ENCODE measurements at places on chromosomes 7 and 10.
A peak's percentile ranks its signal among the peaks of the same experiment; 100 is the strongest.

DNA sequence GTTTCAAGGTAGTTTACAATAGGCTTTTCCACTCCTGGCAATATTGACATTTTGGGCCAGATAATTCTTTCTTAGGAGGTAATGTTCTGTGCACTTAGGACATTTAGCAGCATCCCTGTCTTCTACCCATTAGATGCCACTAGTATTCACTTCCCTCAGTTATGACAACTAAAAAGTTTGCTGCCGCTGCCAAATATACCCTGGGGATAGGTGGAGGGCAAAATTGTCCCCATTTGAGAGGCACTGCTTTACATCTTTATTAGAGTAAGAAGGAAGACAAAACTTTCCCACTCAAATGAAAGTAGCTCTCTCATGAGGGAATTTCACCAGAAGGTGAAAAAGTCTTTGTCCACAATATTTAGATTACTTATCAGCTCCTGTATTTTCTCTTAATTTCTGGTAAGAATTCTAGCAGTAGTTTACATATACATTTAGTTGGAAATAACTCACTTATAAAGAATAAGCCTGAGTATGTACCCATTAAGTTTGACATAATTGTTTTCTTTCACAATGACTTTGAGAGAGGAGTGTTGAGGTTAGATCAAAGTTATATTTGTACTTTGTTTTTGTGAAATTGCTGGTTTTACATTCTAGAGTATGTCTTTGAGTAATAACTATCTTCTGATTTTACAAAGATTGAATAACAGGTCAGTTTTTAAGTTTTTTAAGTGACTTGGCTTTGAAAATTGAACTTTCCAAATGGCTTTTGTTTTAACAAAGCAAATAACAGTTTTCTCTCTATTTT is 46.0 kb downstream of the HELLS start:
- DNase-seq: no peak

DNA sequence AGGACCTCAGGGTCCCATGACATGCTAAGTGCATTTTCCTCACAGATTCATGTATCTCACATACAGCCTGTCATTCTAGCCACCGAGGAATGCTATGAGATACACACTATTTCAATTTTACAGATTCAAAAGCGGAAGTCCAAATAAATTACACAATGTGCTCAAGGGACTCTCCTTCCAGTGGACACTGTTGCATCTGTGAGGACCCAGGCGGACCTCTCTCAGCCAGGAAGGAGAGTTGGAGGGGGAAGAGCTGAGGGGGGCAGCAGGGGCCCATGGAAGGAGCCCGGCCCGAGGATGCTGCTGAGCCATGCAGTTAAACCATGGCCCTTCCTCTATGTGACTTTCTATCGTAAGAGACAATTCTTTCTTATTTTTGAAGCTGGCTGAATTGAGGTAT is 93.6 kb downstream of the VOPP1 start:
- DNase-seq: no peak

GRCh38 chr10:71632896-71633600 is 86.5 kb downstream of the C10orf105 start:
- no peak for DNase-seq

- peak; percentile 38 for DNase-seq
Observed at GRCh38 chr7:18577096-18577771, 81.7 kb downstream of the HDAC9 start.

DNA sequence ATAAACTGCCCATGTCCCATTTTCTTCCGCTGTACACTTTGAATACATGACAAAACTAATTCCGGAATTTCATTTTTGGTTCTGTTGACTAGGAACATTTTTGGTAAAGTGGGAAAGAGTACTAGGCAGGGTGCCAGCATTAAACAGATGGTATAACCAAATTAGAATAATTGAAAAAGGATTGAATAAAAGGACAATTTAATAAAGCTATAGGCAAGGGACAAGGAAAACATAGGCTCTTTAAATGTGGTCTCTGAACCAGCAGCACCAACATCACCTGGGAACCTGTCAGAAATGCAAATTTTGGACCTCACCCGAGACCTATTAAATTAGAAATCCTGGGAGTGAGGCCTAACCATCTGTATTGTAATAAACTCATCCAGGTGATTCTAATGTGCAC is 376.9 kb downstream of the LRRTM3 start:
- no peak for DNase-seq

DNA sequence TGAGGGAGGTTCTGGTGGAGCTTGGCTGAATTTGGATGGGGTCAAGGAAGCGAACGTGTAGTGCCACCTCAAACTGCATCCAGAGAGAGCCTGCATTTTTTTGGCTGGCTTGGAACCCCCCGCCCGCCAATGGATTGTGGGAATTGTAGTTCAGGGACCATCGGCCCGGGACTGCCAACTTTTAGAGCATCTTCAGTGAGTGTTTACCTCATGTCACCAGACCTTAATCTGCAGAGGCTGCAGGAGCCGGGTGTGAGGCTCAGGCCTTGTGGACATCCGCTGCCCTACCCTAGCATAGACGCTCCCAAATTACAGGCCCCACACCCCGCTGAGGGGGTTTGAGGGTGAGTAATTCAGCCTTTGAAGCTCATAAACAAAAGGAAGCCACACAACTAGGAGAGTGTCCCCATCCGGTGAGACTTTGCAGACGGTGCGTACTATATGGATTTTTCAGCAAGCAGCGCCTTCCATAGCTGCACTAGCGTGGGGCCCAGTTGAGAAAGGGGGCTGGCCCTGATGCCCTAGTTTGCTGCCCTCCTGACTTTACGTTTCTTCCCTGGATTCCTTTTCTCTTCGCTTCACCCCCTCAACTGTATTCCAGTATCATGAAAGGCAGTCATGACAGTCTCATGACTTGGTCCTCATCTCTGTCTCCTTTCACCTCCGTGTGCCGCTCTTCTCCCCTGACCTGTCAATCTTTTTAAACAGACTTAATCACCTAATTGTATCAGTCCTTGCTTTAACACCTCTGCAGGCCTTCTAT is 717 bp downstream of the CNPY4 start:
- DNase-seq: peak; percentile 68

DNA sequence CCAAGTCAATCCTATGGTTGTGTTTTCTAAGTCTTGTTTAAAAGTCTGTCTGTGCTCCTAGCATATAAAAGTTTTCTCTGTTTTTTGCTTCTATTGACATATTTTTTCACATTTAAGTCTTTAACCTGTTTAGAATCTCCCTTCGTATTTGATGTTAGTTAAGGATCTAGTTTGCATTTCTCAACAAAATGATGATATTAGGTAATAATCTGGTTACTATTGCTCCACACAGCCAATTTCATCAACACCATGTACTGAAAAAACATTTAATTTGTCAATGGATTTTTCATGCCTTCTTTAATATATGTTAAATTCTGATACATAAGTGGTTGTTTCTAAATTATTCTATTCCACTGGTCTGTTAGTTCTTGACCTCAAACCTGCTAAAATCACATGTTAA is 17.5 kb upstream of the TSGA13 start:
- DNase-seq: no peak

GRCh38 chr10:29084681-29085307 is 204.1 kb upstream of the LYZL1 start:
- DNase-seq: no peak

GRCh38 chr7:24891311-24891735 is 88.7 kb downstream of the OSBPL3 start:
- DNase-seq: no peak

GRCh38 chr10:110081911-110082310 is 74.1 kb downstream of the ADD3 start:
- DNase-seq: no peak

DNA sequence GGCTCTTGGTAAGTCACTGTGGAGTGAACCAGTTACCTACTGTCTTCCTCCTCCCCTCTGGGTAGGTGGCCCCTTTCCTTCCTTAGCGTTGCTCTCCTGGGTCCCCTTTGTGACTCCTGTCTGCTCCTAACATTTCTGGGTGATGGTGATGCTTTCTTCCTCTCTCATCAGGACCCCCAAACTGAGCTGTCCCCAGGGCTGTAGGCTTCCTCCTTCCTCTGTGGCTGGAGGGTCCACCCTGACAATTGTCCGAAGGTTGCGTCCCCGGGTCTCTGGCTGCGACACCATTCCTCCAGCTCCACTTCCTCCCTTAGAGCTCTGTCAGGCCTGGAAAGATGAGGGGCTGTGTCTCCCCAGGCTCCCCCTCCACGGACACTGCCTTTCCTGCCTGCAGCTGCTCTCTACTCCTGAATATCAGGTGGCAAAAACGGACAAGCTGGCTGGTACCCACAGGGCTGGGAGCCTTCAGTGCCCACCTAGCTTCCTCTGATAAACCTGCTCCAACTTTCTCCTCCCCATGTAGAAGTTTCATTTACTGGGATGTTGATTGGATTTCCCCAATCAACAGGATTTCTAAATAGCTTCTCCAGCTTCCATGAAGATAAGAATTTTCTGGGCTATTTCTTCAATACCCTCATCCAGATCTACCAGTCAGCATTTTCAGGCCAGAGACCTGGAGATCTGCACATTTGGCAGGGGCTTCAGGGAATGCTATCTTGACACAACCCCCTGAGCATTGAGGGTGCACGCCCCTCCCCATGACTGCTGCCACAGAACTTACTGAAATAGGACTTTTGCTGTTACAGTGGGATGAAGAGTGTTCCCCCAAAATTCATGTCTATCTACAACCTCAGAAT is 506.5 kb downstream of the TCERG1L start:
- no peak for DNase-seq

- no peak for DNase-seq
Observed at GRCh38 chr10:51141010-51141409, 66.7 kb downstream of the PRKG1 start.

- DNase-seq: no peak
Observed at GRCh38 chr10:113232928-113233511, 283.0 kb downstream of the TCF7L2 start.

DNA sequence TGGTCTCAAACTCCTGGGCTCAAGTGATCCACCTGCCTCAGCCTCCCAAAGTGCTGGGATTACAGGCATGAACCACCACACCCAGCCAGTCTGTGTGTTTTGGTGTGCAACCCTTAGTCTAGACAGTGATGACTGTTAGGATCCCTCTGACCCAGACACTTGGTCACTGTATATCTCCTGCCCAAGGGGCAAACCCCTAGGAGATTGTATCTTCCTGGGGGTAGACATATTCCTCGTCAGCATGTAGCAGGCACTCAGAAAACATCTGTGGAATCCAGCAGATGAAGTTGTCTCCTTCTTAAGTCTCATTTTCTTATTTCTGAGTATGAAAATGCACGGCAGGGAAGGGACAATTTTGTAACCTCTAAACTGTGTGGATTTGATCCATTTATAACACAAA is 292.5 kb downstream of the GFRA1 start:
- DNase-seq: no peak

DNA sequence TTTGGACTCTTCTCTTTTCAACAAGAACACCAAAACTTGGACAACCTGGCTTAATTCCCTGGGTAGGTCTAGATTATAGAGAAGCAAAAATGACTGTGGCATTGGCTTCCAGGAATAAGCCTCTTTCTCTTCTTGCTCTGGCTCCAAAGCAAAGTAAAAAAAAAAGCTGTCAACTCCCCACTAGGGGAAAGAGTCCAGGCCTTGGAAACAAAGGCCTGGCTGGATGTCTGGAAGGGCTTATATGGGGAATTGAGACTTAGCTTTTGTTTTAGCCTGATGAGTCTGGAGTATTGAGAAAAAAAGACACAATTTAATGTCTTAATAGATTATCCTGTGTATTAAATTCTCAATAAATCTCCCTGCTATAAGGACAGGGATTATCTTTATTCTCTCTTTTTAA is 300.6 kb downstream of the SORCS3 start:
- no peak for DNase-seq

DNA sequence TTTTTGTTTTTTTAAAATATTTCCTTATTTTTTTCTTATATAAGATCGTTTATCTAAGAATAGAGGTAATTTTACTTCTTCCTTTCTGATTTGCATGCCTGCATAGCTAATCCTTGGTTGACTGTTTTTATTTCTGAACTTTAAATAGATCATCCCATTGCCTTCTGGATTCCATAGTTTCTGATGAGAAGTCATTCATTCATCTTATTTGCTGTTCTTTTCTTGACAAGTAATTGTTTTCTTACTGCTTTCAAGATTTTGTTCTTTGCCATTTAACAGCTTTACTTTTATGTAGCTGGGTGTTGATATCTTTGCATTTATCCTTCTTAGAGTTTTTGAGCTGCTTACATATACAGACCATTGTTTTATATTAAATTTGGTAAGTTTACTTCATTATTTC is 437.9 kb downstream of the SDK1 start:
- DNase-seq: no peak
